Activated naive CD8-positive, alpha-beta T cell treated with anti-CD3 and anti-CD28 coated beads, Interleukin-2, amount 10 ng/mL, durations not matched to agents 7 days and 5 days (primary cell): ENCODE measurements at places on chromosomes 1 and 21. TPM values are rescaled to one million over a fixed set of nuclear protein-coding genes. Genes with fewer than 3 reads are reported as not detected.
A peak's percentile ranks its signal among the peaks of the same experiment; 100 is the strongest.

The TAF12 gene
- 30.5 TPM for total RNA-seq

DNA sequence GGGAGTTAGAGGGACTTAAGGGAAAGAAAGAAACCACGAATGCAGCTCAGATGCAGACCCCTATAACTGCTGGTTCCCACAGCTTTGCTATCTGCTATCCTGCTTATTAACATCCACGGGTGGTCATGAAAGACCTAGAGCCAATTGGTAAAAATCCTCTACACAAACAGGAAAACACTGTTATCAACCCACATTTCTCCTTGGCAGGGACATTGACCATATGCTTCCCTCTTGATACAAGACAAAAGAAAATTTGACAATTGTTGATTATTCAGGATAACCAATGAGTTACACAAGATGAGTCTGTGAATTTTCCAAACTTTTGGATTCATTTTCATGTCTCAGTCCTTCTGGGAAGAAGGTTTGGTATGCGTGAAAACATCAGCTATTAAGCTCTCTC is 90.4 kb downstream of the TIAM1 start:
- H3K27me3 ChIP-seq: peaks cover 2% of the 10 kb centered on the region
- H3K4me3 ChIP-seq: no peak overlapping the region
- peaks cover 8% of the 10 kb centered on the region for H3K36me3 ChIP-seq
- H3K4me1 ChIP-seq: no peaks in the 10 kb centered on the region
- H3K27ac ChIP-seq: no peak overlapping the region

DNA sequence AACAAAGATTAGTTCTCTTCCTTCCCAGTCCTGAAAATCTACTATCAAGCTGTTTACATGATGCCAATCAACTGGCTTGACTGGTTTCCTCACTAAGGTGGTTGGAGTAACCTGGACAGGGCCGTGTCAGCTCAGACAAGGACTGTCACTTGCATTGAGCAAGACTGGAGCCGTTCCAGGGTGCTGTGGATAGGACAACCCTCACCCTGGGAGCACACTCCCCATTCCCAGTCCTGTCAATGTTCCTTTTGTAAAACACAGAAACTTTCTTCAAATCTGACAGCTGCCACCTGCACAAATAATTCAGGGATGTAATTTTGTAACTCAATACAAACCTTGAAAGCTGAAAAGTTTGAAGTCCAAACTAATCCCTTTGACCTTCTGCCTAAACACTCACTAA is 31.4 kb downstream of the PLPP3 start:
- peaks cover 4% of the 10 kb centered on the region for H3K27me3 ChIP-seq
- H3K36me3 ChIP-seq: no peaks in the 10 kb centered on the region
- no peak for DNase-seq

DNA sequence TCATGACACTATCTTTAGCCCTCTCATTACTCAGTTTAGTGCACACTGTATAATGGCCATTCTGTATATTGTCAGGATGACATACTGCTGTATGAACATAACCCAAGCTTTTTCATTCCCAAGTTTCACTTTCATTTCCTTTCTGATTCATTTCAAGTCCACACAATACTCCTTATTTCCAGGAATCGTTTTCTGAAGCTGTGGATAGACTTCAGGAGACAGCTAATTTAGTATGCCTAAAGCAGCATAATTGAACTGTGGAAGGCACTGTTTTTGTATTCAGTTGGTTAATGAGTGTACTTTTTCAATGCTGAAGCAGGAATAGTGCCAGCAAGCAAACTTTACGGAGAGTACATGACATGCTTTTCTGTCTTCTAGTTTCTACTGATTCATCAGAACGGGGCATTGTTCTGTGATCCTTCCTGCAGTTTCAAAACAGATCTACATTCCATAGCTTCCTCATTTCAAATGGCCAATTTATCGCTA is 578.5 kb upstream of the ZP4 start:
- DNase-seq: no peak
- H3K27ac ChIP-seq: no peak overlapping the region

- H3K27ac ChIP-seq: peak overlapping the region; percentile 97
- no peaks in the 10 kb centered on the region for H3K27me3 ChIP-seq
- peak overlapping the region; percentile 94 for H3K4me3 ChIP-seq
- peak; percentile 66 for DNase-seq
- H3K36me3 ChIP-seq: peaks cover 12% of the 10 kb centered on the region
Observed at GRCh38 chr1:212858461-212859265, 588 bp downstream of the FLVCR1 start.

The TRIM67 gene
- not detected for total RNA-seq

The KRTAP19-3 gene
- not detected for total RNA-seq

- H3K4me3 ChIP-seq: no peak overlapping the region
- H3K27me3 ChIP-seq: peaks cover 13% of the 10 kb centered on the region
- H3K27ac ChIP-seq: no peak overlapping the region
Observed at GRCh38 chr21:45373991-45374816, 30.8 kb upstream of the COL18A1 start.

- no peaks in the 10 kb centered on the region for H3K36me3 ChIP-seq
- no peak overlapping the region for H3K27ac ChIP-seq
- peaks cover 47% of the 10 kb centered on the region for H3K27me3 ChIP-seq
- no peak for DNase-seq
- H3K4me3 ChIP-seq: no peak overlapping the region
- H3K4me1 ChIP-seq: peaks cover 2% of the 10 kb centered on the region
Observed at GRCh38 chr1:41286992-41287391, 44.9 kb upstream of the SCMH1 start.

DNA sequence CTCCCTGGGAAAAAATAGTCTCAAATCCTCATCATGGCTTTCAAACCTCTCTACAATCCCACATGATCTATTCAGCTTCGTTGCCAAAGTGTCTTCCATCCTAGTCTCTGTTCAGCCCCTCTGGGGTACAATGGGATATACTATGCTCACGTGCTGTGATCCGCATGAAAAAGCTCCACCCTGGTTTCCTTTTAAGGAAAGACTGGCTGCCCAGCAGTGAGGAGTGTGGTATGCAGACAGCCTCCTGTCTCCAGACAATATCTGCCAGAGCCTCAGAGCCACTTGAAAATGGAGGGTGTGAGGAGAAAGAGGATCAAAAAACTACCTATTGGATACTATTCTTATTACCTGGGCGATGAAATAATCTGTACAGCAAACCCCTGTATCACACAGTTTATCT is 194.5 kb downstream of the LHX8 start:
- DNase-seq: no peak
- no peaks in the 10 kb centered on the region for H3K27me3 ChIP-seq
- H3K36me3 ChIP-seq: no peaks in the 10 kb centered on the region
- H3K27ac ChIP-seq: no peak overlapping the region
- no peak overlapping the region for H3K4me3 ChIP-seq

- DNase-seq: no peak
- H3K27me3 ChIP-seq: no peaks in the 10 kb centered on the region
- peaks cover 7% of the 10 kb centered on the region for H3K4me1 ChIP-seq
Observed at GRCh38 chr1:180522213-180522515, 19.8 kb upstream of the ACBD6 start.

The GSTM2 gene
- total RNA-seq: 16.8 TPM

The UBASH3A gene
- 80.2 TPM for total RNA-seq

GRCh38 chr1:235018720-235019444 is 109.8 kb downstream of the TOMM20 start:
- peaks cover 17% of the 10 kb centered on the region for H3K36me3 ChIP-seq
- DNase-seq: no peak
- H3K4me3 ChIP-seq: no peak overlapping the region
- no peak overlapping the region for H3K27ac ChIP-seq
- H3K4me1 ChIP-seq: peaks cover 48% of the 10 kb centered on the region
- no peaks in the 10 kb centered on the region for H3K27me3 ChIP-seq
